ENCODE measurements at places on chromosomes 2 and 18. TPM values are rescaled to one million over a fixed set of nuclear protein-coding genes. Genes with fewer than 3 reads are reported as not detected.

DNA sequence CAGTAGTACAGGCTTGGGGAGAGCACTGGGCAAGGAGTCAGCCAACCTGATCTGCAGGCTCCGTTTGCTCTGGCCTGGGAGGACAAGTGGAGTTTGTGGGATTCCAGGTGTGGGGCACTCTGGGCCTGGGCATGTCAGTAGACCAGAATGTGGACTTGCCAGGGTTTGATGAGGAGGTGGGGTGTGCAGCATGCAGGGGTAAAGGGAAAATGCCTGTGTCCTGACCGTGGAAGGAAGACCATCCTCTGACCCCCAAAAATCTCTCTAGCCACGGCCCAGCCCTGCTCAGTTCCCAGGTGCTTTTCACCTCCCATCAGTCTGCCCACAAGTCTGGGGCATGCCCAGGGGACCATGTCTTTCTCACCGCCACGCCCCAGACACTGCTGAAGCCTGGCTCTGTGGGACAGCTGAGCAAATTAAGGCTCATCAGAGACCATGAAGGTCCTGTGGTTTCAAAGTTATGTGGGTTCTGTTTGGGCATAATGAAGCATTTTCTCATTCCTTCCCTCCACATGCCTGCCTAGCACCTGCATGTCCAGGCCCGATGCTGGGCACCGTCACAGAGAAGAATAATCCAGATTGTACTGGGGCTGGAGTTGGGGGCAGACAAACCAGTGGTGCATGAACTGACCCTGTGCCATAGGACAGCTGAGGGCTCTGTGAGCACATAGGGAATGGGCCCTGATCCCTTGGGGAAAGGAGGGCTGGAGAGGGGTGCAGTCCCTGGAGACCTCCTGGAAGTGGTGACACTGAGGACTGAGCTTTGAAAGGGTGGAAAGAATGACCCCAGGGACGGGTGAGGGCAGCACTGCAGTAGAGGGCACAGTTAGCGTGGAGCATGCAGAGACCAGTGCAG lies 6.5 kb upstream of the KCNF1 start:
- DNase-seq = no peak

The SLC9A4 gene
- not detected for total RNA-seq

The OR6B3 gene
- not detected for total RNA-seq

- DNase-seq = no peak
Measured at GRCh38 chr2:10738192-10738591, 16.8 kb downstream of the ATP6V1C2 start.

GRCh38 chr2:228876276-228876675 lies 394.8 kb downstream of the PID1 start:
- no peak for DNase-seq

DNA sequence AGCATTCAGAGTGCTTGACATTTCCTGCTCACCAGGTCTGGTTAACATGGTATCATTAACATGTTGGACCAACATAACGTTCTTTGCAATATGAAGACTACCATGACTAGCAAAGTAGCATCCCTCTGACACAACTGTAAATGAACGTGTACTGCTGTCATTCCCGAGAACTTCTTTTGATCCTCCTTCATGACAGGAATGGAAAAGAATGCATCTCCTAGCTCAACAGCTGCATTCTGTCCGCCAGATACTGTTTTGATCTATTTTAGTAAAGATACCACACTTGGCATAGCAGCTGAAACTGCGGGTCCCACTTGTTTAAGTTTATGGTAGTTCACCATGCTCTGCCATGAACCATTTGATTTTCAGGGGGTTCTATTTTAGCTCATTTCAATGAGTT lies 144.2 kb upstream of the PARD3B start:
- DNase-seq = no peak

The IL37 gene
- not detected for total RNA-seq

The STAT1 gene
- total RNA-seq = 101 TPM

- no peak for DNase-seq
Measured at GRCh38 chr2:217612920-217613319, 389.9 kb downstream of the TNS1 start.

DNA sequence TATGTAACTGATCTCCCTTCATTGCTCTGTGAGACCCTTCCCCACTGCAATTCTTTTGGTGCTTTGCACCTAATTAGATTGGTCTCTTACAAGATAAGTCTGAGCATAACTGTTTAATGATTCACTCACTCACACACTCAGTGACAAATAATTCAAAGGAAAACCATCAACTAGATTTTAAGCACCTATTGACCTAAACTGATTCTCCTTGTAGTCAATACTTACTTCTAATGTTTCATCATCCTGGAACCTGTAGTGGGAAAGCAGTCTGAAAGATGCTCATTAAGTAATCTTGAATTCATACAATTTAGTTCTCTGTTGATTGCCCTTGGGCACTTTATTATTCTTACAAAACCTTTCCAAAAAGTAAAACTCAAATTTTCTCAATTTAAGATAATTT lies 74.3 kb upstream of the COL5A2 start:
- peak; percentile 69 for DNase-seq

- peak; percentile 71 for DNase-seq
Measured at GRCh38 chr2:33426666-33427231, 49.7 kb upstream of the RASGRP3 start.

The FN1 gene
- total RNA-seq = 3,444 TPM

DNA sequence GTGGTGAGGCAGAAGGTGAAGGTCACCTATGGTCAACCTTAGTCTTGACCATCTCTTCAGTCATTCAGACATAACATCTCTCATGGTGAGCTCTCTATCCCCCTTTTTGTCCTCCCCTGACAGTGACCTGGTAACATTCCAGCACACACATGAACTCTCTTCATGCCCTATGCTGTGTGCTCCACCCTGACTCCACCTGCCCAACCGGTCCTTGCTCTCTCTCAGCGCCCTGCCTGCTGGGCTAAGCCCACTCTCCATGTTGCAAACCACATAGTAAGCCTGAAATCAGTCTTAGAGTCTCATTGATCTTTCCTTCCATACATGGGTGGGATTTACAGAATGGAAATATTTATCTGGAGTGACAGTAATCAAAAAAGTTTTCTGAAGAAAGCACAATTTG lies 52.8 kb downstream of the MARCO start:
- DNase-seq = no peak

The CHST10 gene
- 7.4 TPM for total RNA-seq

GRCh38 chr2:68251855-68252399 lies 405 bp downstream of the PPP3R1 start:
- no peak for DNase-seq

The ALK gene
- under 0.01 TPM for total RNA-seq

The C2orf66 gene
- 0.26 TPM for total RNA-seq

The NEU4 gene
- not detected for total RNA-seq

DNA sequence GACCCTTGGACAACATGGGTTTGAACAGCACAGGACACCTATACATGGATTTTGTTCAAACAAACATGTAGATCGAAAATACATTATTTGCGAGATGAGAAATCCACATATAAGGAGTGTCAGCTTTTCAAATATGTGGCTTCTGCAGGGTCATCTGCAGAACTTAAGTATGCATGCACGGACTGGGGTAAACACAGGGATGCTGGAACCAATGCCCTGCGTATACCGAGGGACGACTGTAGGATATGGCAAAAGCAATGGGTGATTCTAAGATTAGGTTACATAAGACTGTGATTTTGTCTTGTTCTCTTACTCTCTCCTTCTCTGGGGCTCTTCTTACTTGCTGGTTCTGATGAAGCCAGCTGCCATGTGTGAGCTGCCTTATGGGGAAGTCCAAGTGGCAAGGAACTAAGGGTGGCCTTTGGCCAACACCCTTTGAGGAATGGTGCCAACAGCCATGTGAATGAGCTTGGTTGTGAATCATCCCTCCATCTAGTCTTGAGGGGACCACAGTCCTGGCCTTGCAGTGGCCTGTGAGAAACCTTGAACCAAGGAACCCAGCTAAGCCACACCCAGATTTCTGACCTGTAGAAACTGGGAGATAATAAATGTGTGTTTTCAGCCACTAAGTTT lies 66.5 kb downstream of the EVA1A start:
- DNase-seq = peak; percentile 25

The RGPD3 gene
- 0.17 TPM for total RNA-seq

The PTPRN gene
- 3.5 TPM for total RNA-seq

The GPR45 gene
- not detected for total RNA-seq

GRCh38 chr2:231541645-231542044 lies 11.4 kb upstream of the NMUR1 start:
- no peak for DNase-seq

GRCh38 chr2:236054621-236055305 lies 113.4 kb downstream of the GBX2 start:
- DNase-seq = no peak

GRCh38 chr2:101512993-101513392 lies 38.1 kb upstream of the RFX8 start:
- no peak for DNase-seq

DNA sequence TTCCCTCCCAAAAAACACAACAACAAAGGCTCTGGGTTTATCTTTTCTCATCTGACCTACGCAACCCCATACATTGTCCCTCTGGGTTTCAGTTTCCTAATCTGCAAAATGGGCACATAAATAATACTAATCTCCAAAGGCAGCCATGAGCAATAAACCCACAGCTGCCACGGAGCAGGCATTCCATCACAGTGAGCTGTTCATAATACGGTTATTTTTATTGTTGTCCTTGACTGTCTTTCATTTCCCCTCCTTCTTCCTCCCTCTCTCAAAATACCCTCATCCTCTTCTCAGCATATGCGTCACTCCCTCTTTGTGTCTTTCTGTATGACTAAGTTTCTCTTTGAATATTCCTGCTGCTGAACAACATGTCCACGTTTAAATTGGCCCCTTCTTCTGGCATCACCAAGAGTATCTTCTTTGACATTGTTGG lies 129.8 kb upstream of the CAB39 start:
- DNase-seq = peak; percentile 5

The GPR35 gene
- total RNA-seq = 1.2 TPM

The CDH19 gene
- total RNA-seq = not detected

The NT5DC4 gene
- total RNA-seq = not detected

The TFCP2L1 gene
- not detected for total RNA-seq

DNA sequence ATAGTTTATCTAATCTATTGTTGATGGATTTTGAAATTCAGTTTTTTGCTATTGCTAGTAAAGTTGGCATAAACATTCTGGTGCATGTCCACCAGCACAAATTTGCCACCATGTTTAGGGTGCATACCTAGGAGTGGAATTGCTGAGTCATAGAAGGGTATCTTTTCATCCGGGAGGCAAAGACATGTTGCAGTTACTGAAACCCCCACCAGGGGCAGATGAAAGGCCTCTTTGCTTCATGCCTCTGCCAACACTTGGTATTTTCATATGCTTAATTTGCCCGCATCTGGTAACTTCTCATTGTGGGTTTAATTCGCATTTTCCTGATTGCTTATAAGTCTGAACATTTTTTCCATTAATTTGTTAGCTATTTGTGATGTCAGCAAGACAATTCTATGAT lies 8.2 kb downstream of the DCC start:
- DNase-seq = no peak

- DNase-seq = no peak
Measured at GRCh38 chr2:239300242-239300641, 100.6 kb downstream of the HDAC4 start.

The APCDD1 gene
- total RNA-seq = 17.3 TPM

GRCh38 chr2:148920559-148920958 lies 45.5 kb downstream of the KIF5C start:
- DNase-seq = no peak

All from fibroblast of lung (primary cell).